ENCODE measurements at places on chromosomes 6 and 20.

- DNase-seq: no peak
Observed at GRCh38 chr6:125955973-125956372, 597 bp upstream of the HINT3 start.

- DNase-seq: no peak
Observed at GRCh38 chr20:53711333-53712211, 117.9 kb upstream of the ZNF217 start.

- no peak for DNase-seq
Observed at GRCh38 chr20:31587545-31588389, 17.3 kb upstream of the ID1 start.

GRCh38 chr20:42604998-42605956, 584.4 kb downstream of the PTPRT start:
- no peak for DNase-seq

All from activated T-cell treated with anti-CD3 and anti-CD28 coated beads for 24 hours (primary cell).